ENCODE measurements at places on chromosomes 7 and 10.

GRCh38 chr10:124250506-124250905 lies 157.1 kb upstream of the CHST15 start:
- H3K27ac ChIP-seq = no peak overlapping the region
- H3K4me1 ChIP-seq = no peaks in the 10 kb centered on the region
- no peaks in the 10 kb centered on the region for H3K27me3 ChIP-seq
- H3K36me3 ChIP-seq = no peaks in the 10 kb centered on the region

DNA sequence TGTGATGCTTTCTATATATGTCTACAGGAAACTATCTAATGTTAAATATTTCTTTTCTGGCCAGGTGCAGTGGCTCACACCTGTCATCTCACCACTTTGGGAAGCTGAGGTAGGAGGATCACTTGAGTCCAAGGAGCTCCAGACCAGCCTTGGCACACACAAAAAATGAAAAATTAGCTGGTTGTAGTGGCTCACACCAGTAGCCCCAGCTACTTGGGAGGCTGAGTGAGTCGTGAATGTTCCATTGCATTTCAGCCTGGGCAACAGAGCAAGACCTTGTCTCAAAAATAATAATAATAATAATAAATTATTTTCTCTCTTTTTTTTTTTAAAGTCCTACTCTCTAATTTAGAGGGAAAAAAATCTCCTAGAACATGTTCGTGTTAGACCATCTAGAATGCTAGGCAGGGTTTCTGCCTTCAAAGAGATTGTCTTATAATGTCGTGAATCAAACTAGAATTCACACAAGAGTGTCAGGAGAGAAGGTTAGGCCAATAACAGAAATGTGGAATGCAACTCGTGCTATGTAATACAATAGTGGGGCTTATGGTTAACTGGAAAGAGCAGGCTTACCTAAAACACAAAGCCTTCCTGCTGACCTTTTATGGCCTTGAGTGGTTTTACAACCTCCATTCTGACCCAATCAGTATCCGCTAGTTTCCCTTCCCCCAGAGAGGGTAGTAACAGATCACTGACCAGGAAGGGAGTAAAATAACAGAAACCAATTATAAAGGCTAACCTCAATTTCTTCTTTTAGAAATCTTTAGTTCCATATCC lies 46.3 kb downstream of the MYOF start:
- no peaks in the 10 kb centered on the region for H3K27me3 ChIP-seq
- H3K36me3 ChIP-seq = no peaks in the 10 kb centered on the region
- H3K4me3 ChIP-seq = no peak overlapping the region
- peak overlapping the region; percentile 100 for H3K27ac ChIP-seq

GRCh38 chr10:114420811-114421485 lies 16.6 kb upstream of the AFAP1L2 start:
- H3K4me1 ChIP-seq = no peaks in the 10 kb centered on the region
- no peak for DNase-seq
- no peak overlapping the region for H3K4me3 ChIP-seq
- H3K27ac ChIP-seq = no peak overlapping the region
- H3K36me3 ChIP-seq = no peaks in the 10 kb centered on the region
- no peaks in the 10 kb centered on the region for H3K27me3 ChIP-seq

DNA sequence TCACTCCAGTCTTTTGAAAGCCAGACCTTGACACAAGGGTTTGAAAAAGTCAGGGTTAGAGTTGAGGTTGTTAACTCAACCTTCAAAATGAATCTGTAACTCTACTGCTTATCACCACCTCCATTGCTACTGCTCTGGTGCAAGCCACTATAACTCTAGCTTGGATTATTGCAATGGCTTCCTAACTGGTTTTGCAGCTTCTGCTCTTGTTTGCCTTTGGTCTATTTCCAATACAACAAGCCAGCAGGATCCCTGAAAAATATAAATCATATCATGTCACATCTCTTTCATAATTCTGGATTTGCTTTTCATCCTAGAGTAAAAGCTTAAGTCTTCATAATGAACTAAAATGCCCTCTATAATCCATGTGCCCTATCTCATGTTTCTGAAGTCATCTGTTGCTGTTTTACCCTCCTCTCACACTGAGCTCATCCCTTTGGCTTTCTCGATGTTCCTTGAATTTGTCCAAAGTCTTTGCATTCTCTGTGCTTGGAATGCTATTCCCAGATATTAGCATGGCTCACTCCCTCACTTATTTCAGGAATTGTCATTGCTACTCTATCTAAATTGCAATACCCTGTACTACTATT lies 10.9 kb downstream of the TAS2R60 start:
- H3K4me1 ChIP-seq = no peaks in the 10 kb centered on the region
- H3K36me3 ChIP-seq = no peaks in the 10 kb centered on the region
- H3K4me3 ChIP-seq = no peak overlapping the region
- DNase-seq = no peak

DNA sequence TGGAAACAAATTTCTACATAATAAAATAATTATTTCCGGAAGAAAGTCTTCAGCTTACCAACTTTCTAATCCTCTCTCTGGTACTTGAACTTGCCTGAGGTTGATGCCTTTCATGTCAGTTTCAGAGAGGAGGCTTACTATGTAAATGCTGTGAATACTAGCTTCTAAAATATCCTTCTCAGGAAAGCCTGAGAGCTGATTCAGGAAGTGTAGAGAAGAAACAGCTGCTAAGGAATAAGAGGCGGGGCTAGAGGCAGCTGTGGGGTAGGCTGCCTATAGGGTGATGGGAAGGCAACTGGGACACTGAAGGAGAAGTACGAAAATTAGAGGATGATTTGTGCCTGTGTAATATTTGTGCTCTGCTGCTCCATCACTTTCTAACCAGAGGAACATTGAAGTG lies 69.3 kb downstream of the AVL9 start:
- no peak overlapping the region for H3K4me3 ChIP-seq
- no peak overlapping the region for H3K27ac ChIP-seq
- no peaks in the 10 kb centered on the region for H3K4me1 ChIP-seq
- DNase-seq = no peak
- no peaks in the 10 kb centered on the region for H3K27me3 ChIP-seq
- H3K36me3 ChIP-seq = no peaks in the 10 kb centered on the region

GRCh38 chr10:97611473-97611872 lies 21.8 kb downstream of the MORN4 start:
- no peaks in the 10 kb centered on the region for H3K4me1 ChIP-seq
- no peak overlapping the region for H3K4me3 ChIP-seq
- DNase-seq = no peak
- no peaks in the 10 kb centered on the region for H3K36me3 ChIP-seq

DNA sequence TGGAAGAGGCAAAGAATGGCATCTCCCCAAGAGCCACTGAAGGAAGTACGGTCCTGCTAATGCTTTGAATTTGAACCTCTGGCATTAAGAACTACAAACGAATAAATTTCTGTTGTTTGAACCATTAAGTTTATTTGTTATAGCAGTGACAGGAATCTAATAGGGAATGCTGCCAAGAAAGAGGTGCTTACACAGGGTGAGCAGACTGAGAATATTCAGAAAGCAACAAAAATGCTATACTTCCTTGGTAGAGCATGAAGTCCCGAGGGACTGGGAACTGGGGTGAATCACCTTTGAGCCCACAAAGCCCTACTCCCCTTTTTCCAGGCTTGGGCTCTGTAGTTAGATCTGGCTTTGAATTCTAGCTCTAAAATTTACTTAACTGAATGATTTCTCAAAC lies 45.0 kb downstream of the PANK1 start:
- no peaks in the 10 kb centered on the region for H3K36me3 ChIP-seq
- H3K4me1 ChIP-seq = no peaks in the 10 kb centered on the region
- no peak for DNase-seq
- no peak overlapping the region for H3K4me3 ChIP-seq
- no peak overlapping the region for H3K27ac ChIP-seq
- H3K27me3 ChIP-seq = no peaks in the 10 kb centered on the region

GRCh38 chr10:30671026-30671616 lies 41.6 kb upstream of the LYZL2 start:
- no peaks in the 10 kb centered on the region for H3K36me3 ChIP-seq
- H3K27me3 ChIP-seq = no peaks in the 10 kb centered on the region
- H3K4me1 ChIP-seq = no peaks in the 10 kb centered on the region
- H3K4me3 ChIP-seq = peak overlapping the region; percentile 17

- no peaks in the 10 kb centered on the region for H3K36me3 ChIP-seq
- DNase-seq = no peak
- no peak overlapping the region for H3K4me3 ChIP-seq
Observed at GRCh38 chr7:134941185-134941900, 45.0 kb upstream of the AGBL3 start.

- H3K4me3 ChIP-seq = no peak overlapping the region
- H3K36me3 ChIP-seq = no peaks in the 10 kb centered on the region
- no peaks in the 10 kb centered on the region for H3K27me3 ChIP-seq
- no peak for DNase-seq
Observed at GRCh38 chr10:103814105-103814504, 41.3 kb downstream of the SH3PXD2A start.

DNA sequence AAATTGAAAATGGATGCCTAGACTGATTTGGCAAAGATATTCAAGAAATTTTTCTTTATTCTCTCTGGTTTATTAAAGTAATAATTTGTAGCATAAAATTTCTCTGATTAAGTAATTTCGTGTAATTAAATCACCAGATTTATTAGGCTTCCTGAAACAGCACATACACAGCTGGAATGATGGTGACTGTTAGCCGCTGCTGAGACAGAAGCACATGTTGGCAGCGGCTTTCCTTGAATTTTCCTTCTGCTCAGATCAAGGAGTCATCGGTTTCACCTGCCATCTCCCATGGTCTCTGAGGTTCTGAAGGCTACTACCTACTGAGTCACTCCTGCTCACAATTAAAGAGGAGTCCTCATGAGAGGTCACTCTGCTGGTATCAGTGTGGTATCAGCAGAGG lies 101.5 kb downstream of the GFRA1 start:
- no peaks in the 10 kb centered on the region for H3K36me3 ChIP-seq
- no peaks in the 10 kb centered on the region for H3K27me3 ChIP-seq
- no peak overlapping the region for H3K4me3 ChIP-seq

DNA sequence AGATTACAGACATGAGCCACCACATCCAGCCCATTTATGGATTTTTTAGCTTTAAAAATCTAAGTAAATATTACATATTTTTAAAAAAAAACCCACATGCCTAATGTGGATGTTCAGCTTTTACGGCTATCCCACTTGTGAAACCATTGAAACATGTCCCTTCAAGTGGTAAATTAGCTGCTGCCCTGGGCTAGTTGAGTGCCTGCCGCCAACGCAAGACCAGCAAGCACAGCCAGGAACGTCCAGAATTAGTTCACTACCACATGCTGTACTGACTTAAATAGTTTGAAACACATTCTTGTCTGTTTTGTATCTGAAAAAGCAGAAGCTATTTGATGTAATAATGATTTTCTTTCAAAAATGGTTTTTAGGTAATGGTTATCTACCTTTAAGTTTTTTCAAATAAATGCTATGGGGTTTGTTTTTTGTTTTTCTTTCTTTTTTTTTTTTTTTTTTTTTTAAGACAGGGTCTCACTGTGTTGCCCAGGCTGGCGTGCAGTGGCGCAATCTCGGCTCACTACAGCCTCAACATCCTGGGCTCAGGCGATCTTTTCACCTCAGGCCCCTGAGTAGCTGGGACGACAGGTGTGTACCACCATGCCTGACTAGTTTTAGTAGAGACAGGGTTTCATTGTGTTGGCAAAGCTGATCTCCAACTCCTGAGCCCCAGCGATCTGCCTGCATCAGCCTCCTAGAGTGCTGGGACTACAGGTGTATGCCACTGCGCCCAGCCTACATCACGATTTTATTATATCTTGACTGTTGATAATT lies 57.0 kb downstream of the KLRG2 start:
- no peak for DNase-seq
- H3K36me3 ChIP-seq = no peaks in the 10 kb centered on the region
- no peak overlapping the region for H3K27ac ChIP-seq
- H3K27me3 ChIP-seq = no peaks in the 10 kb centered on the region

GRCh38 chr7:134845461-134845860 lies 66.0 kb downstream of the CALD1 start:
- H3K27me3 ChIP-seq = no peaks in the 10 kb centered on the region
- no peak overlapping the region for H3K4me3 ChIP-seq
- H3K27ac ChIP-seq = no peak overlapping the region
- no peaks in the 10 kb centered on the region for H3K36me3 ChIP-seq
- no peak for DNase-seq
- H3K4me1 ChIP-seq = no peaks in the 10 kb centered on the region

GRCh38 chr10:32347363-32348022 lies 535 bp upstream of the EPC1 start:
- DNase-seq = no peak
- H3K27me3 ChIP-seq = no peaks in the 10 kb centered on the region
- H3K4me1 ChIP-seq = peaks cover 3% of the 10 kb centered on the region
- no peaks in the 10 kb centered on the region for H3K36me3 ChIP-seq
- H3K27ac ChIP-seq = peak overlapping the region; percentile 100

DNA sequence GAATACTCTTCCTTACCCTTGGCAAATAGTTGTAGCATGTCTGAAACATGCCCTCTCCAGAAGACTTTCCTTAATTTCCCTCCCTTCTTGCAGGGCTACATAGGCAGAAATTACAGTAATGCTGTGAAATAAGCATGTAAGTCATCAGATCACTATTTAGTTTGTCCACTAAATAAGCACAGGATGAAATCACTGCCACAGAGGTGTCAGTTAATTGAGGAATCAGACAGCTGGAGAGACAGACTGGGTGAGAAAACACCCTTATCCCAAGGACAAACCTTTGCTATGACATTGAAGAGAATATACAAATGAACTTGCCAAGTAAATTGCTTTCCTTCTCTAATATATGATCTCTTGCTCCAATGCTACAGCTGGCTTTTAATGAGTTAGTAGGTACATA lies 129.3 kb downstream of the CHRM2 start:
- H3K27me3 ChIP-seq = no peaks in the 10 kb centered on the region
- H3K4me1 ChIP-seq = no peaks in the 10 kb centered on the region
- no peak overlapping the region for H3K27ac ChIP-seq

DNA sequence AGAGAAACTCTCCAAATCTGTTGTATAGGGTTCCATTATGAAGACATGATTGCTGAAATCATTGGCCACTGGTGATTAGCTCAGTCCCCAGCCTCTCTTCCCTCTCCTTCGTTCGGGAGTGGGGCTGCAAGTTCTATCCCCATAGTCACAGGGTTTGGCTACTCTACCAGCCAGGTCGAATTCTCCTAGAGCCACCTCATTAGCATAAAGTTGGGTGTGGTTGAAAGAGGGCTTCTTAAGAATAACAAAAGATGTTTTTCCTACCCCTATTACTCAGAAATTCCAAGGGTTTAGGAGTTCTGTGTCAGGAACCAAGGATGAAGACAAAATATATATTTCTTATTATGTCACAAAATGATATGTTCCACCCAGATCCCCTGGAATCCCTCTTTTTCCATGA lies 166.2 kb upstream of the YAE1 start:
- peaks cover 3% of the 10 kb centered on the region for H3K27me3 ChIP-seq
- H3K27ac ChIP-seq = no peak overlapping the region
- DNase-seq = no peak
- no peaks in the 10 kb centered on the region for H3K36me3 ChIP-seq
- H3K4me3 ChIP-seq = no peak overlapping the region

Data from breast epithelium (tissue), 4 donors.